T-helper 2 cell treated with Interferon-gamma antibody and Interleukin-4, amounts not matched to agents 5 μg/mL and 100 μg/mL, for 36 hours (primary cell): ENCODE measurements at places on chromosomes 12 and 14.

GRCh38 chr12:86042062-86042461 lies 168.0 kb downstream of the NTS start:
- DNase-seq = no peak

- no peak for DNase-seq
Measured at GRCh38 chr12:2266666-2267620, 214.2 kb downstream of the CACNA1C start.

DNA sequence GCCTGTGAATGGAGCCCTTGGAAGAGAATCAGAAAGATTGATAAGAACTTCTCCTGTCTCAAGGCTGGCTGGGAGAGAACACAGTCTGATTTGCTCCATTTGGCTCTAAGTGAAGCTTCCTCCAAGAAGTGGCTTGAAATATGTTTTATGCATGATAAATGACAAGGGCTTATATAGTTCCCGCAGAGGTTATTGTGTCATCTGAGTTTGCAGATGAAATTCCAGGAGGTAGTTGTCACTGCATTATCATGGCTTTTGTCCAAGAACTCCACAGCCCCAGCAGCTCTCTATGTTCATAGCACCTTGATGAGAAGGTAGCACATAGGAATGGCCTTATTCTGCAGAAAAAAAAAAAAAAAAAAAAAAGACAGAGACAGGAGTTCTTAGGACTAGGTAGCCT lies 108.5 kb downstream of the DACT1 start:
- no peak for DNase-seq

DNA sequence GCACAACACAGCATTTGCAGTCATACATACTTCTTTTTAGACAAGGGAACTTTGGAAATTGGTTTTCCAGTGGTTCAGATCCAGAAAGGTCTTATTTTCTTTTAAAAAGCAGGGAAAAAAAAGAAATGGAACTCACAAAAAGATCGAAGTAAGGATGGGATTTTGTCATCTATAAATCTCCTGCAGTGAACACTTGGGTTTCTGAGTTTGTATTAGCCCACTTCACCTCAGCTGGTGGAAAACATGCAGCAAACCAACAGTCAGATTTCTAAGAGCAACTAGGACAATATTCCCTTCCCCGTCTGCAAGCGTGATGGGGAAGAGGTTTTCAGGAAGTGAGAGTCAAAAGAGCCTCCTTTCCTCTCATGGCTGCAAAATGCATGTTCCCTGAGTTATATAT lies 4.6 kb downstream of the MYF5 start:
- no peak for DNase-seq

- no peak for DNase-seq
Measured at GRCh38 chr14:77219591-77219990, 38.0 kb downstream of the TMEM63C start.

- DNase-seq = no peak
Measured at GRCh38 chr12:112162241-112162790, 37.0 kb downstream of the TRAFD1 start.

DNA sequence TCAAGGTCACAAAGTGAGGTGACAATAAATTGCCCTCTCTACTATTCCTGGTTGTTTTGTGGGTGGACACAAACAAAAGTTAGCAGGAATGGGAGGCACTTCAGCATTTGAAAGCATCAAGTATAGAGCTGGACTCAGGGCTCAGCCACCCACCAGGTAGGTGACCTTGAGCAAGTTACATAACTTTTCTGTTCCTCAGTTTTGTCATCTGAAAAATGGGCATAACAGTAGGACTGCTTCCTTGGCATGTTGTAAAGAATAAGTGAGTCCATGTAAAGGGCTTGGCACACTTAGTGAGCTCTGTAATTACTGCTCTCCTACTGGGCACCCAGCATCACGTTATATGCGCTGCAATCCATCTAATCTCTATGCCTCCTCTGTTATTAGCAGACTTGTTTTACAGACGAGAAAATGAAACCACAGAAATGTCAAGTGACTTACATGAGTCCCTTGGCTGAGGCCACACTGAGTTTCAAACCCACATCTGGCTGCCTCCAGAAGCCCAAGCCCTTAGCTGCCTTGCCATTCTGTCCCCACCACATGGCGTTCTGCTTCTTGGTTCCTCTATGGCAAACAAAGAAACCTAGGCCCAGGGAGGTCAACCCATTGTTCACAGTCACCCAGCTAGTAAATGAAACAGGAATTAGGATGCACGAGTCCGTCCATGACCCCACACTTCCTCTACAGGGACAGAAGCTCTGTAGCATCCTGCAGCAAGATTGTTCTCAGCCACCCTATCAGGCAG lies 63.2 kb upstream of the SLC24A4 start:
- DNase-seq = no peak

- DNase-seq = no peak
Measured at GRCh38 chr12:21690704-21691368, 33.2 kb upstream of the LDHB start.

- DNase-seq = no peak
Measured at GRCh38 chr14:21233457-21234076, 35.7 kb downstream of the HNRNPC start.

- DNase-seq = no peak
Measured at GRCh38 chr12:5661811-5662210, 229.9 kb downstream of the NTF3 start.

GRCh38 chr14:31927348-31927832 lies 149.7 kb upstream of the ARHGAP5 start:
- peak; percentile 55 for DNase-seq

DNA sequence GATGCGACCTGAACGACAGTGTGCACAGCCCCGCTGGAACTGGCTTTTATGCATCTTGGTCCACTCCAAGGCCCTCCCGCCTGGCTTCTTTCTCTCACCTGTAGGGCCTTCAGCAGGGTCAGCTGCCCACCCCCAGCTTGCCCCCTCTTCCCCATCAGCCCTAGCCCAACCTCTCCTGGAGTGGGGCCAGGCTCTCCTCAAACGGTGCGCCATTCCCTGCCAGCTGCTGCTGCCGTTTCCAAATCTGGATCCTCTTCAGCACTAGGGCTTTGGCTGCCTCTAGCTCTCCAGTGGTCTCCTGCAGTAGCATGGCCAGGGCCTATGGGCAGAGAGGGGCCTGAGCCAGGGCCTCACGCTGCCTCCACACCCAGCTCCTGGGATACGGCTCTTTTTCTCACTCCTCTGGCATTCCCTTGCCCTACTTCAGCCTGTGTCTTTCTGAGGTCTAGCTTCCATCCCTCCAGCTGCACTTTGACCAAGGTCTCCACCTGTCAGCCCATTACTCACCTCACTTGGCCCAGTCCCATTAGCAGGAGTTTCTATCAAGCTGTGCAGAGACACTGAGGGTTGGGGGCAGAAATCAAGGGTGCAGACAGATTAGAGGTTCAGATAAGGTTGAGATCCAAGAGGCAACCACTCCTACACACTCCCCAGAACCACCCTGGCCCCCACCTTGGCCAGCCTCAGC lies 5.0 kb downstream of the STAT6 start:
- no peak for DNase-seq

DNA sequence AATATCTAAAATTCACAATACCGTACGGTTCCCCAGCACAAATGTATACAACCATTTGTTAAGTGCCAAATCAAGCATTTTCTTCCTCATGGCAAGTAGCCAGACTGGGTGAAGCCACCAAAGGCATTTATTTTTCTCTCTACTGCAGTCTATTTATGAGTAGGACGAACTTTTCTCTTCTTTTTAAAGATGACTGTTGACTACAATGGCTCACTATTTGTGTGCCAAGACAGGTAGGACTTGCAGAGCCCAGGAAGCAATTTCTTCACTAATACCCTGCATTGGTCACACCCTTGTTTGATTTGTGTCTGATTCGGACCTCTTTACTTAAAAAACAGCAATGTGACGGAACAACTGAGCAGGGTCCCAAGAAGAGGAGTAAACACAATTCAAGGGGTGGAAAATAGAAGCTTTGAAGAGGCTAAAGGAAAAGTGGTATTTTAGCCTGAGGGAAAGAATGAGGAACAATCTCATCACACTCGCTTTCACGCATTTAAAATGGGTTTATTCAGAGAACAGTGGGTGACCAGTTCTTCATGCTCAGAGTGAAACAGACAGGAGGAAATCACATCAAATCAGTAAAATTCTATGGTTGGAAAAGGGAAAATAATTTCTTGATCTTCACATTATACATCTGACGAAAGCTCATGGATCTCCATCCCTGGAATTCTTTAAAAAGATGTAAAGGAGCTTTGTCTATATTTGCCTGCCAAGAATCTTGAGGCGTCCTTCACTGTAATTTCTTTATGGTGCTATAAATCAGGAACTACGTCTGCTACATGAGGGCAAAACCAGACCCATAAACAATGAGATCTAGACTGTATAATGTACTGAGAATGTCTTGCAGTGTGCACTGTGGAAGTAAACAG lies 183.8 kb downstream of the PPM1H start:
- no peak for DNase-seq

DNA sequence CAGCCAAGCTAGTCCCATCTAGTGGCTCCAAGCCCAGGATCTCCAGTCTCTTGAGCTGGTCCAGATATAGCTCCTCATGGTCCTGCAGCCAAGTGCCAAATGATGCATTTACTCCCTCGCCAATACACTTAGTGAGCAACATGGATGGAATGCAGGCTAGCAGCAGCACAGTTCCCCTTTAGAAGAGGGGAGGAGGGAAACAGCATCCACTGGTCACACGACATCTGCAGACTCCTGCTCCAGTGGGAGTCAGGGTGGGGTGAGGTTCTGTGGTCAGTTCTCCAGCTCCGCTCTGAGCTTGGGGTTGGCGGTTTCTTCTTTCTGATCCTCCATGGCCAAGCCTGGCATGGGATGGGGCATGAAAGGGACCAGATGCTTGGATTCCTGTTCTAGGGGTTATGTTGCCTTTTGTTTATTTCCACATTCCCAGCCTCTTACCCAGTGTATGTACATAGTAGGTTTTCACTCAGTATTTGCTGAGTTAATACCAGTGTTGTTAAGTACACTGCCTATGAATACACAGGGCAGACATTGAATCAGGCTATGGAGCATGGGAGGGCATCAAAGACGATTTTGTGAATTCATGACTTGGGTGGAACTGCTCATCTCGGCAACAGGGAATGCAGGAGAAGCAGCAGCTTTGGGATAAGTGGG lies 57.3 kb downstream of the GALNT16 start:
- no peak for DNase-seq

DNA sequence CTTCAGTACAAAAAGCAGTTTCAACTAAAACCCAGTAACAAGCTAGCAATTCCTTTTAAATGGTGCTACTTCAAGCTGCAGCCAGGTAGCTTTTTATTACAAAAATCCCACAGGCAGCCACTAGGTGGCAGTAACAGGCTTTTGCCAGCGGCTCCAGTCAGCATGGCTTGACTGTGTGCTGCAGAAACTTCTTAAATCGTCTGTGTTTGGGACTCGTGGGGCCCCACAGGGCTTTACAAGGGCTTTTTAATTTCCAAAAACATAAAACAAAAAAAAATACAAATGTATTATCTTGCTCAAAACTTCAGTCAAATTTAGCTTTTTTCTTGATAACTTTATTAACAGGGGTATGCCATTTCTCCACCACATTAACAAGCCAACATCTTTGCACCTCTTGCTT lies 3.6 kb upstream of the CLEC4E start:
- DNase-seq = peak; percentile 44

GRCh38 chr12:132137483-132138125 lies 6.5 kb downstream of the DDX51 start:
- no peak for DNase-seq
